ENCODE measurements at places on chromosomes 5 and 9.

DNA sequence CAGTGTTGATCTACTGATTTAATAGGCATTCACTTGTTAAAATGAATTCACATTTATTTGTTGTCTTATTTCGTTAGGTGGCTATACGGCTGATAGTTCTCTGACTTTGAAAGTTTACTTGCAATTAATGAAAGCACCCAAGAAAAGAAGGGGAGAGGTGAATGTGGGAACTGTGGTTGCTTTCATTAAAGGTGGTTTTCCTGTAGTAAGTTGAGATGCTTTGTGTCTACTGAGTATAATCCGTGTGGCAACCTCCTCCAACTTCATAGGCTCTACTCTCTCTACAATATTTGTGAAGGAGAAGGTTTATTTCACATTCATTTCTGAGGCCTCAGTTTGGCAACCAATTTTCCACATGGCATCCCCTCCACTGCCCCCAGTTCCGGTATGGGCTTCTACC, 12.8 kb upstream of the MACIR start:
- no peak for DNase-seq

- no peak for DNase-seq
These were observed 271.0 kb upstream of the SLC30A5 start for GRCh38 chr5:68822796-68823195.

DNA sequence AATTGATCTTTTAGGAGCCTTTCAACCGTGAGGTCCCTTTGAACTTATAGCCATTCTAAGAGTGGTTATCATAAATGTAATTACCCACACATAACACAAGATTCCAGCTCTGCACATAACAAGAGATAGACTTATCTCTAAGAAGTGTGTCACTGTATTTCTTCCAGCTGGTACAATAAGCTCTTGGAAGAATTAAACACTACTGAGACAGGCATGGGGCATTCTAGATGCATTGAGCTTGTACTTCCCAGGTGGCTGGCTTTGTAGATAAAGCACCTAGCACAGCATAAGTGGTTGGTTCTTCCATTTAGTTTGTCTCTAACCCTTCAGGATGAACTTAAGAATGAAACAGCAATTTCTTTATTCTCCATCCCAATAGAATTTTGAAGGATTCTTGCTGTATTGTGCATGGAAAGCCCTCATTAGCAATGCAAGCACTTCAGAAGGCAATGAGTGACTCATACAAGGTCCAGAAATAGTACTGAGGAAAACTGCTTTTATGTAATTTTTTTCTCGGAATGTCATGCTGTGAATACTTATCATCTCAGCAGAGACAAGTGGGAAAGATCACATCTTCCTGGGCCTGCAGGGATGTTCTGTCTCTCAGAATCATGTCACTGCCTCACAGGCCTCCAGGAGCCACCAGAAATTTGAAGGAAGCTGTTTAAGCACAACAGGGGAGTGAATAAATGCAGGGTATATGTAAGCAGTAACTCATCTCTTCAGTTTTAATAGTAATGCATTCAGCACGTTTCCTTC, 91.1 kb upstream of the CD180 start:
- DNase-seq = no peak

- DNase-seq = peak; percentile 42
These were observed 16.1 kb upstream of the CRB2 start for GRCh38 chr9:123339666-123340510.

- no peak for DNase-seq
These were observed 193.0 kb downstream of the ERCC6L2 start for GRCh38 chr9:96068511-96068910.

GRCh38 chr5:96868603-96869371, 7.5 kb upstream of the ERAP2 start:
- DNase-seq = no peak

DNA sequence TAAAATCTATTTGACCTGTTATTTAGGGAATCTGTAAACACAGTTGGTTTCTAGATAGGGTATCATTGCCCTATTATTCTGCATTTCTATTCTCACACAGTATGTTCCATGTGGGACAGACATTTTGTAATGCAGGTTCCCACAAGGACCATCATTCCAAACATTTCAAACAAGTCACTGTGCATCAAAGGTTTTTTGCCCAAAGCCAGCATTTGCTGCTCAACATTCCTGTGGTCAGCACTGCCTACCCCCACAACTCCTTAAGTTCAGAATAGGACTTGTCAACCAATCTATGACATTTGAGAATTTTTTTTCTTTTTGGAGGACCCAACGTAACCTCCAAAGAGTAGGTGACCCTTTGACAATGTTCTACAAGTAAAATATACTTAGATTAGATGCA, 95.7 kb downstream of the LPAR1 start:
- DNase-seq = no peak

- DNase-seq = no peak
These were observed 82.9 kb downstream of the GRAMD2B start for GRCh38 chr5:126506079-126506478.

DNA sequence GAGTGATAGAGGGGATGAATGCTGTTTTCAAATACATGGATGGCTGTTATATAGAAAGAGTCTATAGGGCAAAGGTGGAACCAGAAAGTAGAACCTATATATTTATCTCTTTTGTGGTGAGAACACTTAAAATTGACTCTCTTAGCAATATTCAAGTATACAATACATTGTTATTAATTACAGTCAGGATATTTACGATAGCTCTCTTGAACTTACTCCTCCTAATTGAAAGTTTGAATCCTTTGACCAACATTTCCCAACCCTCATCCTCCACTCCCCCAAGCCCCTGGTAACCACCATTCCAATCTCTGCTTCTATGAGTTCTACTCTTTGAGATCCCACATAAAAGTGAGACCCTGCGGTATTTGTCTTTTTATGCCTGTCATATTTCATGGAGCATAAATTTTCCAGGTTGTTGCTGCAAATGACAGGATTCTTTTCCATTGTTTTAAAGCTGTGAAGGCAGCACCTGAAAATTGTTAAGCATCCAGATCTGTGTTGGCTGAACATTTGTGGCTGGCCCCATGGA, 41.5 kb downstream of the ALDH1A1 start:
- DNase-seq = no peak

- DNase-seq = no peak
These were observed 31.0 kb downstream of the SNX18 start for GRCh38 chr5:54548565-54548964.

DNA sequence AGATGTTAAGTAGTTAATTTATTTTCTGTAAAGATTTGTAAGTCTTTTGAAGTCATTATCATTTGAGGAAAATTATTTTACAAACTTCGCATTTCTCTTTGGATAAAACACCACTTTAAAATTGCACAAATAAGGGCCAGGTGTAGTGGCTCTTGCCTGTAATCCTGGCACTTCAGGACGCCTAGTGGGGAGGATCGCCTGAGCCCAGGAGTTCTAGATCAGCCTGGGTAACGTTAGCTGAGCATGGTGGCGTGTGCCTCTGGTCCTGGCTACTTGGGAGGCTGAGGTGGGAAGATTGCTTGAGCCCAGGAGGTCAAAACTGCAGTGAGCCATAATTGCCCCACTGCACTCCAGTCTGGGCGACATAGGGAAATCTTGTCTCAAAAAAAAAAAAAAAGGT, 185.5 kb downstream of the KDM4C start:
- no peak for DNase-seq

DNA sequence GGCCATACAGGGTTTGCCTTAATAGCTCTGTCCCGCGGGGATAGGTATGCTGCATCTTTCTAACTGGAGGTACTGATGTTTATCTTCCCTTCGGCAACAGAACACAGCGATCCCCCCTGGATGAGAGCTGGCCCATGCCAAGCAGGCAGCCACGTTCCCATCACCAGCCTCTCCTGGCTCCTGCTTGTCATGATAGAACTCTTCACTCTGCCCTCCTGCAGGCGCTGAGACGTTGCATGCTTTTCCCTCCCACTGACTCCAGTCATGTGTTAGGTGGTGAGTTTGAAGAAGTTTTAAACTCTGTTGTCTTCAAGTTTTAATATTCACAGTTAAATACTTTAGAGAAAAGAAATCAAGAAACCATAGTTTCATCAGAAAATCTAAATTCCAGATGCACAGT, 60.0 kb downstream of the MED27 start:
- DNase-seq = no peak

GRCh38 chr9:120474591-120475243, 105.2 kb downstream of the CDK5RAP2 start:
- DNase-seq = no peak

DNA sequence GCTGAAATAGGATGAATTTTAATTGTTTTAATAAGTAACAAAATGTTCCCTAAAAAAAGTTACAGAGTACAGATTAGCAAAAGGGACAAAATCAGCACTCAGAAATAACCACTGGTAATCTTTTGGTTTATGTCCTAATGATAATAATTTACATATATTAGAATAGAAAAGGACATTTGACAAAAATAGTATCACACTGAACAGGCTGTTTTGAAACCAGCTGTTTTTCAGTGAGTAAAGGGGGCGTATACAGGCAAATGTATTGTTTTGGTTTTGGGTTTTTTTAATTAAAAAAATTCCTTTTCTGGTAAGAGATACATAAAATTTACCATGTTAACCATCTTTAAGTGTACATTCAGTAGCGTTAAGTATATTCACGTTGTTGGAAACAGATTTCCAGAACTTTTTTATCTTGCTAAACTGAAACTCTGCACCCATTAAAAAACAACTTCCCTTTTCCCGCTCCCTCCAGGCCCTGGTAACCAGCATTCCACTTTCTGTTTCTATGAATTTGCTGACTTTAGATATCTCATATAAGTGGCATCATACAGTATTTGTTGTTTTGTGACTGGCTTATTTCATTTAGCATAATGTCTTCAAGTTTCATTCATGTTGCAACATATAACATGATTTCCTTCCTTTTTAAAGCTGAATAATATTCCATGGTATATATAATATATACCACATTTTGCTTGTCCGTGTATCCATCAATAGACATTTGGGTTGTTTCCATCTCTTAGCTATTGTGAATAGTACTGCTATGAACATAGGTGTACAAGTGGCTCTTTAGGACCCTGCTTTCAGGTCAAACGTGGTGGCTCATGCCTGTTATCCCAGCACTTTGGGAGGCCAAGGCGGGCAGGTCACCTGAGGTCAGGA, 20.6 kb upstream of the LARP1 start:
- no peak for DNase-seq

- no peak for DNase-seq
These were observed 106.0 kb downstream of the HACD4 start for GRCh38 chr9:20925256-20926045.

DNA sequence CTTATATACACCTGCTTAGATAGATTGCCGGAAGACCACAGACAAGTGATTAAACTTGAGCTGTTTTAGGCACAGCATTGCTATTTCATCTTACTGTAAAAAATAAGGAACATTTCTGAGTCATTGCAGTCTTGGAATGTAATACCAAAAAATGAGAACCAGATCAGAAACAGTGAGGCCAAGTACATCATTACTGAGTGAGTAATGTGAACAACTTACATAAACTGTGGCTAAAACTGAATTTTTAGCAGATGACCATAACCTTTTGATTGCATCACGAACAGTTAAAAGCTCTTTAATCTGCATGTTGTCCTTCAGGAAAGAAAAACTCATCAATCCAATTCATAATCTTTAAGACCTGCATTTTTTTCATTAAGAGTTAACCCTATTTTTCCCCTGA, 157.1 kb upstream of the FGF10 start:
- DNase-seq = no peak

- no peak for DNase-seq
These were observed 88.1 kb upstream of the ADAMTSL1 start for GRCh38 chr9:18385696-18386490.

GRCh38 chr5:77773734-77774280, 2.3 kb downstream of the TBCA start:
- DNase-seq = no peak

DNA sequence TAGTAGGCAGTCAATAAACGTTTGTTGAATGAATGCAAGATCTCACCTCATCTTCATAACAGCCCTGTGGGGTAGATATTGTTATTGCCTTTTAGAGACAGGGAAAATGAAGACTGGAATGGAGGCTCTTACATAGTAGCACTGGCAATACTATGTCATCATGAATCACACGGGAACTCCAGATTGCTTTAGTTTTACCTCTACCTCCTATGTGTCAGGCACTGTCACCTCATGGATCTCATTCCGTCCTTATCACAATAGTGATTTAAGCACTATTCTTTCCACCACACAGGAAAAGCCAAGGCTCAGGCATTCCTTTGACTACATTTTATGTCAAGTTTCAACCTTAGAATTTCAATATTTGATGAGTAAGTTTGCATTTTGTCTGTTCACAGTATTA, 2.9 kb upstream of the EPB41L4B start:
- no peak for DNase-seq

GRCh38 chr5:119449882-119450281, 2.4 kb upstream of the HSD17B4 start:
- no peak for DNase-seq

GRCh38 chr5:119397518-119398380, 41.9 kb downstream of the TNFAIP8 start:
- no peak for DNase-seq

- no peak for DNase-seq
These were observed 11.2 kb downstream of the ADAMTS2 start for GRCh38 chr5:179333796-179334761.

GRCh38 chr5:26232706-26233105, 805.7 kb downstream of the CDH9 start:
- DNase-seq = no peak

DNA sequence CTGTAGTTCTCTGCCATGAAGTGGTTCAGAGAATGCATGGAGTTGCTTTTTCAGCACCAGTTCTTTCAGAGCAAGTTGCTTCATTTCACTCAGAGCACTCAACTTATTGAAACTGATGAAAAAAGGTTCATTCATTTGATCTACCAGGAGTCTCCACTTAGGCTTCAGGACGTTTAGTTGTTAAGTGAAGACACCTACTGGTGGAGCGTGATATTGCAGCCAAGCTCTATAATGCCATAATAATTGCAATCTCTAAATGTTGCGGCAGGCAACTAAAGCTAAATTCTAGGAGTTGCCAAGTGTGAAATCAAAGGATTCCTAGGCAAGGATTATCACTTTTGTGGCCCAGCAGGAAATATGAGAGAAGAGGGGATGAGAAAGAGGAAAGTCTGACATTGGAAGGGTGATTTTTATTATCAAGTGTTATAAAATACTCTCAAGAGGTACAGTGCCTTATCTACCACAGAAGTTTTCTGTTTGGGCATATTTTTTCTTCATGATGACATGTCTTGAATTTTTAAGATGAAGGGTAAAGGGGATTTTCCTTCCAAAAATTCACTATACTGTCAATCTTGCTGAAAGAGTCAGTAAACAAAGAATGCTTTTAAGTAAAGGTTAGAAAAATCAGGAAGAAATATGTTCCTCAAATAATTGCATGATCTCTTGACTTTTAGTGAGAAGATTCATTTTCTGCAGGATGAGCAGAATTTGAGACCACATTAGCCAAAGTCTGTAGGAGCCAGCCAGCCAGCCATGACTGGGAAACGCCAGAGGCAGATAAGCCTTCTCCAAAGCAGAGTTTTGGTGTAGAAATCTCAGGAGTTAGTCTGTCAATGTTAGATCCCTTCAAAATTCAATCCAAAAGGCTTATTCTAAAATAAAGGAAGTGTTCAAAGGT, 83.4 kb downstream of the SH3PXD2B start:
- no peak for DNase-seq

- no peak for DNase-seq
These were observed 597.0 kb downstream of the EBF1 start for GRCh38 chr5:158502686-158503085.

Measured in CD8-positive, alpha-beta T cell (primary cell).